ENCODE measurements at places on chromosomes 12 and 14.

- no peak for DNase-seq
Measured at GRCh38 chr12:27335364-27336281, 3.0 kb downstream of the BMAL2 start.

DNA sequence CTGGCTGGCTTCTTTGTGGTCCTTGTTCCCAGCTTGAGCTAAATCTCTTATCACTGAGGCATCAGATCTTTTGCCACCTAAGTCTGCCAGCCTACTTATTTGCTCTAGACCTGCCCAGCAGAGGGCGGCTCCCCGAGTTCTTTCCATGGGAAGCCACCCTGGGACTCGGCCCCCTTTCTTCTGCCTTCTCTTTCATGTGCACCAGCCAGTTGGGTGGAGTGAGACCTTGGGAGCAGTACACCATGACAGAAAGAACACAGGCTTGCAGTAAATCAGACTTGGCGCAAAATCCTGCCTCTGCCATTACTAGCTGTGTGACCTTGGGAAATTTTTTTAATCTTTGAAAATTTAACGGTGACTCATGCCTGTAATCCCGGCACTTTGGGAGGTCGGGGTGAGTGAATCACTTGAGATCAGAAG lies 7.4 kb downstream of the SMAGP start:
- peak; percentile 48 for DNase-seq

DNA sequence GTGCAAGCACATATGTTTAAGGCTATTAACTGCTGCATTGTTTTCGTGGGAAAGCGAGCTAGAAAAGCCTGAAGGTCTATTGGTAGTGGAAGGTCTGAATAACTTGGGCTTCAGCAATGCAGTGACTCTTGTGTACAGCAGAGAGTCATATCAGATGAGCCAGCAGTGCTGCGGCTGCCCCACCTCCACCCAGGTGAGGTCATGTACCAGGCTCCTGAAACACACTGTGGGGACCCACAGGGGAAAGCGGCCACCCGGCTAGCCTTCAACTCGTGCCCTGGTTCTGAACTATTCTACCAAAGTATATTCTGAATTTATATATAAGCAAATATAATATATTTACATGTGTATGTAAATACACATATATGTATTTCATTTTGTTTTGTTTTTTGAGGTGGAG lies 12.7 kb upstream of the RAN start:
- DNase-seq, result no peak

DNA sequence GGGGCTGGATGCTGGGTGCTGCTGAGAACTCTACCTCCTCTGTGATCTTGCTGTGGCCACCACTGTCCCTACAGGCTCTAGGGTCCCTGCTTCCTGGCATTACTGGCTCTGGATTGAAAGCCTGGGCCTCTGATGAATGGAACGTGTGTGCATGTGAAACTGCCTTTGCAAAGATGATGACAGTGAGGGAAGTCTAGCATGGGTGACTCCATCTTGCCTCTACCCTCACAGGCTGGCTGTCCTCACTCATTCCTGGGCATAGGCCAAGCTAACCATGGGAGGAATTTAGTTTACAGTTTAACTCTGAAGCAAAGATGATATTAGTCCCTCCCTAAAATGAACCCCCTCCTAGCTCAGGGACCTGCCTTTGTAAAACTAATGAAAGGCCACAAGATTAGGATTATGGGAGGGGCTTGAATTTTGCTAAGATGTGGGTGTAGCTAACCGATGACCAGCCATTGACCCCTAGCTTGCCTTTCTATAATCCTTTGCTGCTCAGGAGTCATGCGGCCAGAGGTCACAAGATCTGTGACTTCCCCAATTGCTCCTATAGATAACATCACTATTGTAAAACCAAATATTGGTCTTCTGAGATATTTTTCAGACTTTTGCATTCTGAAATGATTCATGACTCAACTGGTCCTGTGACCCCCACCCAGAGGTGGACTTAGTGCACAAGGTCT lies 2.2 kb upstream of the C1S start:
- DNase-seq, result no peak

DNA sequence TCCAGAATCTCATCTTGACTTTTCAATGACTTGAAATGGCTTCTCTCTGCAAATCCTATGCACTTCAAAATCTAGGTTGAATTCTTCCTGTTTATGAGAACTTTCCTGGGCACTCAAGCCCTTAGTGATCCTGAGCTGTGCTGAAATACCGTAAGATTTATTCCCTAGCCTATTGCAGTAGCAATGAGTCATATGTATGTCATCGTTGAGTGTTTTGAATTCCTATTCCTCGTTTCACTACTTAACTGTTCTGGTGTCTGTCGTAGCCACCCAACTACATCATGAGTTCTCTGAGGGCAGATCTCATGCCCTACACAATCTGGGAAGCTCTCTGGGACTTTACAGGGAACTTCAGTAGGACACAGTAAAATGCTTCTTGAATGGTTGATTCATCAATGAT lies 190.8 kb upstream of the TMEM132C start:
- no peak for DNase-seq

DNA sequence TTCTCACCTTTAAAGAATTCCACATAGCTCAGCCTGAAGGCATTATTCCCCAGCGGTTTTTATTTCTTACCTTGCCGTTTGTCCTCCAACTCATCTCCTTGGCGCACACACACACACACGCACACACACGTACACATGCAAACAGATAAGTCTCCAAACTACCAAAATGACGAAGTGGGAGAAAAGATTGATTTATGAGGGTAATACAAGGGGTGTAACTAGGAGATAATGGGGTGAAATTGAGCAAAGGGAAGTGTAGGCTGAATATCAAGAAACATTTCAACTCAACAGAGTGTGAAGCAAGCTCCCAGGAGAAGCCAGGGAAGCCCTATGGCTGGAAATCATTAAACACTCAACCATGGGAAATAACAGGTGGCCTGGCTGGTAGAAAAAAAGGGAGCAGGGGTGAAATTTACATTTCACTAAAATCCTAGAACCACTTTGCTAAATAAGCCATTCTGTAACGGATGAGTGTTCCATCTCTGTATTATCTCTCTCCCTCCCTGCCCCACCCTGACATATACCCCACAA lies 41.0 kb downstream of the GRIN2B start:
- no peak for DNase-seq

GRCh38 chr12:56086096-56086495 lies 6.1 kb downstream of the ERBB3 start:
- DNase-seq, result no peak

GRCh38 chr14:42174357-42174756 lies 567.7 kb downstream of the LRFN5 start:
- no peak for DNase-seq

GRCh38 chr12:13537623-13538022 lies 341.1 kb downstream of the EMP1 start:
- DNase-seq, result no peak

DNA sequence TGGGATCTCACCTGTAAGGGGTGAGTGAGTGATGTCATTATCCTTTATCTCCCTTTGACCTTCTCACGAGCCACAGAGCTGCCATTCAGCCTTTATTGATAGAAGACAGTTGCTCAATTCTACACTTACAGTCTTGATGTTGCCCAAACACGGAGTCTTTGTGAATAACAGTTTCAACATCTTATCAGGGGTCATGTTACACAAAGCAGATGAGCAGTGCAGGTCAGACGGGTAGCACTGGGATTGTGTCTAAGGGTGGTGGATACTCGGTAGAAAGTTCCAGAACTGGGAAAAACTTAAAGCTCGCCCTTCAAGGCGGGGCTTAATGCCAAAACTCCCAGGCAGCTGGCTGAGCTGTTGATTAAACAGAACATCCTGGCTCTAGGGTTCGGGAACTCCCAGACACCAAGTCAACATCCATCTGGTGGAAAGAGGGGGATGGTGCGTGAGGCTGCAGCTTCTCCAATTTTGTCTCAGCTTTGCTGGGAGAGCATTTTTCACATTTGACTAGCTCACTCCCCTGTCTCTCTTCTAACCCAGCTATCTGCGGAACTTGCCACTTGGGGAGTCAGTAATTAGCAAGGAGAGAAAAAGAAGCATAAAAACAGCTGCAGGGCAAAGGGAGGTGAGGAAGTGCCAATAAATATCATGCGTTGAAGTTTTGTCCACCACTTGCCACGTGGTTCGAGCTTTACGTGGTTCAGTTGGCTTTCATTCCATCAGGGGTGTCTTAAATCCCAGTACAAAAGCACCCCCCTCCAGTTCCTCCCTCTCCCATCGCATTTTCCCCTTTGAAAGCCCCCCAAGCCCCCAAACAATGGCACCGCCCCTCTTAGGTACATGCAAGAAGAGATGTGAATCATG lies 31.0 kb downstream of the FOXN4 start:
- DNase-seq, result no peak

GRCh38 chr14:74920281-74920680 lies 2.8 kb downstream of the RPS6KL1 start:
- no peak for DNase-seq

DNA sequence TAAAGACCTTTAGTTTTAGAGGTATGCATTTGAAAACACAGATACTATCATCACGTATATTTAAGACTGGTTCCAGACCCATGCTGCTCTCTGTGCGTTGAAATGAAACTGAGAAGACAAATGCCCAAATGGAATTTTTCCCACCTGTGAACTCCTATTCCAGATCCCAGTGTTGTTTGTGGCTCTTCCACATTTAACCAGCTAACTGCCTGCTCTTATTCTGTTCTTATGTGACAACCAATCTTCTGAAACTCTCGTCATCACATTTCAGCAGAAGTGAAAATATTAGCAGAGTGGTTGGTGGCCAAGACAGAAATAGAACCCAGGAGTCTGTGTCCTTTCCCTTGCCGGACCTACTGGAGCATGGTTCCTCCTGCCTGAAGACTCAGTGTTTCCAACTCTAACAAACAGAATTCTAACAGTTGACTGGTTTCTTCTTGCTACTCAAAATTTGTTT lies 460.2 kb downstream of the RAD51B start:
- DNase-seq, result no peak

- DNase-seq, result no peak
Measured at GRCh38 chr12:79657136-79657535, 33.6 kb downstream of the PAWR start.

GRCh38 chr12:118311666-118312065 lies 61.0 kb downstream of the TAOK3 start:
- DNase-seq, result no peak

DNA sequence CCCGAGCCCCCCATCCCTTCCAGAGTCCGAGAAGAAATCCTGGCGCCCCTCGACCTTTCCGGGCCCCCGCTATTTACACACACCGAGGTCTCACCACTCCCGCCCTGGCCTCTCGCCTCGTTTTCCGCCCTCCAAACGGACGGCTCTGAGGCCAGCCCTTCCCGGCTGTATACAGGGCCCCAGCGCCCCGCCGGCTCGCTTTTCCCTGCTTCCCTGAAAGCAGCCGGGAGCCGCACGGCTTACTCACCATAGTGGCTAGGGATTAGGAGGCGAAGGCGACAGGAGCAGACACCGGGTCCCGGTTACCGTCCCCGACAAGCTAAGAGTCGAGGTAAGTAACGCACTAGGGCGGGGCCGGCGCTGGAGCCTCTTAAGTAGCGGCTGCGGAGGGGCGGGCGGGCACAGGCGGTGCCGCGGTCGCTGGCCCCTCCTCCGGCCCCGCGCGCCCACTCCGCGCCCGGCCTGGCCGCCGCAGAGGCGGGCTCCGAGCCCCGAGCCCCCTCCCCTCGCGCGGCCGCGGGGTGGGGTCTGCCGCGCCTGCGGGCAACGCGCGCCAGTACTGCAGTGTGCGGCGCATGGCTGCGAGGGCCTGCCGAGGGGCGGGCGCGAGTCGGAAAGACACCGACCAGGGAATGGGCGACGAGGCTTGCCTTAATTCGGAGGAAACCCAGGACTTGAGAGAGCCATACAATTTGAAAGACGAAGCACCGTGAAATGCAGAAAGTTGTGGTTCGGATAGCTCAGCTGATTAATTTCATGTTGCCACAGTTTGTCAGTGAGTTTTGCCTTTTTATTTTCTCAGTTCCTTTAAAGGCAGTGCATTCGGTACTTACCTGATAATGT lies at the start of gene TUBA1B:
Gene TUBA1B (minus strand): TSS at position 345 of the 843 bp plus-strand sequence. CDS start 95 bp downstream, at position 250.
- DNase-seq, result peak; percentile 94

DNA sequence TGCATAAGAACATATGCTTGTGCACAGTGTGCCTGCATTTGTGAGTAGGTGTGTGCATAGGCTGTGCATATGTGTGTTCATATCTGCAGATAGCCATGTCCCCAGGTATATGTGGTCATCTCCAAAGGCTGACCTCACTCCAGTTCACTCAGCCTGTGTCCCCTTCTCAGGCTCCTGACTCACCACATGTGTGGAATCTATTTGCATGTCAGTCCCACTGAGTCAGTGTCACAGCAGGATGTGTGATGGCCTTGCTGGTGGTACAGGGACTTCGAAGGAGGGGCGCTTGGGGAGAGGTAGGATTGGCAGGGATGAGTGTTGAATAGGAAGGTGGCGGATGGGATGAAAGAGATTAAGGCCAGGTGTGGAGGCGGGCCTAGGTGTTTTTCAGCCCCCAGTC lies 35.5 kb downstream of the KRT80 start:
- no peak for DNase-seq

GRCh38 chr14:36518586-36519430 lies 1.2 kb downstream of the NKX2-1 start:
- no peak for DNase-seq

DNA sequence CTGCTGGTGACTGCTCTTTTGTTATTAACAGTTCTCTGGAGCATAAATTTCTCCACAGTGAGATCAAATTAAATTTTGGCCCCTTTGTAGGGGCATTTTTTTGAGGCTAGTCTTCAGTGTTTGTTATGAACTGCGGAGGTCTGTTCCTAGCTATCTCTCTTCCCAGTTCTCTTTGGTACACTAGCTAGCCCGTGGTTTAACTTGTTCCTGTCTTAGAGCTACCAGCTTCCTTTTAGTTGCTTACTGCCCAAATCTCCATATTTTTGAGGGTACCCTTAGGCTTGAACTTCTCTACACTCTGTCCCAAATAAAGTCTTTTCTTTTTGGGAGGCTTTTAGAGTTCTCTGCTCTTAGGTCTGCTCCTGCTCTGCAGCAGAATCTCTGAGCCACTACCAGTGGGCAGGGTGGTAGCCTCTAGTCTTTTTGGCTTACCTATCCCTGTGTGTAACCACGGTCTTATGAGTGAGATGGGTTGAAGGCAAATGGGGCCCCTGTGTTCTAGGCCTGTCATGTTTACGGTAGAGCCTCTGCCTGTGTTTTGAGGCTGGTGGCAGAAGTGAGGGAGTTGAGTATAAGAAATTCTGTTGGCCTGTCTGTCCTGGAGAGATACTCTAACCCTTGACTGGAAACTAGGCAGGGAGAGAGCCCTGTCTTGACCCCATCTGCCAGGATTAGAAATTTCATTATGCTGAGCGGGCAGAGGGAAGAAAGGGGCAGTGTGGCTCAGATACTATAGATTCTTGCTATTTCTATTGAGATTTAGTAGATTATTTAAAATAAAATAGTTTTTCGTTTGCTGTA lies 21.0 kb downstream of the CNOT2 start:
- DNase-seq, result no peak

GRCh38 chr12:57741844-57742738 lies 2.7 kb upstream of the TSPAN31 start:
- peak; percentile 86 for DNase-seq

DNA sequence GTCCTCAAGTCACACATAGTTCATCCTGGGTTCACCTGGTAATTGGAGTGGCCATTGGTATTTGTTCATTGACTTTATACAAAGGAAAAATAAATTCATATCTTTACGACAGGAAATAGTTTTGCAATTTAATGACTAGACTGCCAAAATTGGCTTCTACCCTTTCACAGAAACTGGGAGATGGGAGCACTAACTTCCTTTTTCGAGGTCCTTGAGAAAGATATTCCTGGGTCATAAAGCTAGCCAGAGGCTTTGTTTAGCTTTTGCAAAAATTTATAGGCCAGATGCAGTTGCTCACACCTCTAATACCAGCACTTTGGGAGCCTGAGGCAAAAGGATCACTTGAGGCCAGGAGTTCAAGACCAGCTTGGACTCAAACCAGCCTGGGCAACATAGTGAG lies 10.2 kb upstream of the OR11G2 start:
- DNase-seq, result no peak

- DNase-seq, result no peak
Measured at GRCh38 chr12:120598674-120599463, 17.7 kb upstream of the POP5 start.

- no peak for DNase-seq
Measured at GRCh38 chr14:23640524-23641141, 4.5 kb downstream of the DHRS2 start.

Data from CD4-positive, alpha-beta T cell treated with Interleukin-17A for 4 hours (primary cell).